ENCODE measurements at places on chromosomes 16 and 17. TPM values are rescaled to one million over a fixed set of nuclear protein-coding genes. Genes with fewer than 3 reads are reported as not detected.

NAA60 gene
- 29.9 TPM for polyA plus RNA-seq

GAST gene
- polyA plus RNA-seq = not detected

TPSD1 gene
- polyA plus RNA-seq = 0.40 TPM

CTU2 gene
- polyA plus RNA-seq = 7.2 TPM

LRRC75A gene
- 0.08 TPM for polyA plus RNA-seq

KRT40 gene
- not detected for polyA plus RNA-seq

GAS2L2 gene
- polyA plus RNA-seq = not detected

GRCh38 chr16:3094289-3095027 is 4.6 kb downstream of the ZSCAN10 start:
- no peak overlapping the region for H3K4me3 ChIP-seq
- no peaks in the 10 kb centered on the region for H3K36me3 ChIP-seq
- no peak for DNase-seq
- no peak overlapping the region for H3K27ac ChIP-seq

- H3K36me3 ChIP-seq = peaks cover 19% of the 10 kb centered on the region
- H3K4me1 ChIP-seq = peaks cover 19% of the 10 kb centered on the region
- H3K27me3 ChIP-seq = no peaks in the 10 kb centered on the region
- DNase-seq = no peak
- H3K27ac ChIP-seq = peak overlapping the region; percentile 54
- no peak overlapping the region for H3K4me3 ChIP-seq
Observed at GRCh38 chr16:68923116-68923515, 79.8 kb downstream of the TANGO6 start.

DNA sequence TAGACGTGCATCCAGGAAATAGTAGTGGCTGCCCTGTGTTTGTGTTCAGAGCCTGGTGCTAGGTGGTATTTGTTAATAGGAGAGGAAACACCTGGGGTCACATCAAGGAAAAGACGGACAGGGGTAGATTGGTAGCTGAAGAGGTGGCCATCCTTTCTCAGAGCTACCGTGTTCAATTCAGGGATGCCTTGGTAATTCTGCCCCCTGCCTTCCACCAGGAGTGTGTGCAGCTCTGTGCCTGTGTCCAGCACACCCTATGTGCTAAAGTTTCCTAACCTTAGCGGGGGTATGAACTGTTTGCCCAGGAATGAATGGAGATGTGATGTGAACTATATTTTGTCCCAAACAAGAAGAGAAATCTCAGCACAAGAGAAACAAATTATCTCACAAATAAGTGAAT is 174.1 kb upstream of the MPHOSPH6 start:
- no peaks in the 10 kb centered on the region for H3K4me1 ChIP-seq
- DNase-seq = no peak
- H3K27ac ChIP-seq = no peak overlapping the region
- H3K27me3 ChIP-seq = no peaks in the 10 kb centered on the region
- H3K4me3 ChIP-seq = no peak overlapping the region

DNA sequence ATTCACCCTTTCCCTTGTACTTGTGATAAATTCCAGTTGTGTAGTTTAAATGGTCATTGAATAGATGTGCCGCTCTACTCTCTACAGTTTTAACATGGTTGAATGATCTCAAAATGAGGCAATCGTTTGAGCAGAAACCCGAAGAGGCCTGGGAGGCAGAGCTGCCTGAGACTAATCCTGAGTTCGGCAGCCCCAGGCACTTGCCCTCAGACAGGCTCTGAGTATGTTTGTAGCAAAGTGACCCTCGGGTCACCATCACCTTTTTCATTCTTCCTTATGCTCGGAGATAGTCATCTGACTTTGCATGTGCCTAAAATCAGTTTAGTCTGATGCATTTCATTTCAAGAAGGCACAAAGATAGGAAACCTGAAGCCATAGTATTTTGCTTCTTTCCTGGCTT is 184.0 kb upstream of the RBFOX1 start:
- H3K4me1 ChIP-seq = no peaks in the 10 kb centered on the region
- H3K27ac ChIP-seq = no peak overlapping the region
- no peaks in the 10 kb centered on the region for H3K36me3 ChIP-seq

GRCh38 chr17:29760279-29761039 is 137.7 kb upstream of the CORO6 start:
- H3K27ac ChIP-seq = peak overlapping the region; percentile 12
- peak overlapping the region; percentile 68 for H3K4me3 ChIP-seq
- H3K27me3 ChIP-seq = no peaks in the 10 kb centered on the region
- no peaks in the 10 kb centered on the region for H3K36me3 ChIP-seq

GRCh38 chr17:80063830-80064585 is 27.6 kb downstream of the CCDC40 start:
- no peaks in the 10 kb centered on the region for H3K27me3 ChIP-seq
- H3K4me3 ChIP-seq = no peak overlapping the region
- no peaks in the 10 kb centered on the region for H3K36me3 ChIP-seq
- DNase-seq = no peak
- H3K27ac ChIP-seq = no peak overlapping the region

DNA sequence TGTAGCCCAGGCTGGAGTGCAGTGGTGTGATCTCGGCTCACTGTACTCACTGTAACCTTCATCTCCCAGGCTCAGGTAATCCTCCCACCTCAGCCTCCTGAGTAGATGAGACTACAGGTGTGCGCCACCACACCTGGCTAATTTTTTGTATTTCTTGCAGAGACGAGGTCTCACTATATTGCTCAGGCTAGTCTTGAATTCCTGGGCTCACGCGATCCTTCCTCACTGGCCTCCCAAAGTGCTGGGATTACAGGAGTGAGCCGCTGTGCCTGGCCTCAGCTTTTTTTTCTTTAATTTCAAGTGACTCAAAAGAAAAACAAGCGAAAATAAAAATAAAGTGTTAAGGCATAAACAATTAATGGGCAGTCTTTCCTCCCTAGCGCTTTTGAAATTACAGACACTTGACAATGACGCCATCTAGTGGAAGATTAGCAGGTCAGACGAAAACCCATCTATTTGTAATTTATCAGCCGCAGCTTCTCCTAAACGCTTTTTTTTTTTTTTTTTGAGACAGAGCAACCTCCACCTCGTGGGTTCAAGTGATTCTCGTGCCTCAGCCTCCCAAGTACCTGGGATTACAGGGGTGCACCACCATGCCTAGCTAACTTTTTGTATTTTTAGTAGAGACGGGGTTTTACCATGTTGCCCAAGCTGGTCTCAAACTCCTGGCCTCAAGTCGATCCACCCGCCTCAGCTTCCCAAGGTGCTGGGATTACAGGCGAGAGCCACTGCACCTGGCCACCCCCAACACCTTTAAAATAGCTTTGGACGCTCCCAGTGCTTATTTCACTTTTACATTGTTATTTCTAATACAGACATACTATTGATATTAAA is 28.1 kb upstream of the PECAM1 start:
- no peaks in the 10 kb centered on the region for H3K36me3 ChIP-seq
- no peaks in the 10 kb centered on the region for H3K27me3 ChIP-seq
- no peak overlapping the region for H3K4me3 ChIP-seq
- no peaks in the 10 kb centered on the region for H3K4me1 ChIP-seq
- H3K27ac ChIP-seq = no peak overlapping the region

- no peaks in the 10 kb centered on the region for H3K36me3 ChIP-seq
- no peak for DNase-seq
- no peak overlapping the region for H3K27ac ChIP-seq
- no peaks in the 10 kb centered on the region for H3K4me1 ChIP-seq
- no peak overlapping the region for H3K4me3 ChIP-seq
Observed at GRCh38 chr16:79082970-79083369, 517.6 kb downstream of the MAF start.

DNA sequence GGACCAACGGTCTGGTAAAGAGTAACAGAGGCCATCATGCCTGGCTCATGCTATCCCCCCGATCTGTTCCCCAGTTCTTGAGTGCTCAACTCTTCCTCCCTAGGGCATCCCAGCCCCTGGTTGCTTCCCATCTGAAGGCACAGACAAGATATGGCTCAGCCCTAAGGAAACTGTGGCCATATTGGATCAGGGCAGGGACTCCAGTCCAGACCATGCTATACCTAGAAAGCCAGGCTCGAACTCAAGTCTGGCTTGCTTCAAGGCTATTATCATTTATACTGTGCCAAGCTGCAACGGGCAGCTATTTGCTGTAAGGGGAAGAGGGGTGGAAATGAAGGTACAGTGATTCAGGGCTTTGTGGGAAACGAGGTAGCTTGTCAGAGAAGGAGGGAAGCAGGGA is 2.8 kb downstream of the UBTF start:
- no peak for DNase-seq
- no peak overlapping the region for H3K27ac ChIP-seq
- peaks cover 12% of the 10 kb centered on the region for H3K4me1 ChIP-seq
- H3K27me3 ChIP-seq = no peaks in the 10 kb centered on the region
- H3K36me3 ChIP-seq = peaks cover 29% of the 10 kb centered on the region

GRCh38 chr17:34980681-34981537 is 597 bp downstream of the LIG3 start:
- peak overlapping the region; percentile 76 for H3K4me3 ChIP-seq
- no peaks in the 10 kb centered on the region for H3K36me3 ChIP-seq
- peaks cover 2% of the 10 kb centered on the region for H3K4me1 ChIP-seq
- H3K27me3 ChIP-seq = no peaks in the 10 kb centered on the region
- H3K27ac ChIP-seq = peak overlapping the region; percentile 92
- DNase-seq = peak; percentile 66

GRCh38 chr17:80698297-80698696 is 153.7 kb downstream of the RPTOR start:
- H3K4me3 ChIP-seq = no peak overlapping the region
- H3K27ac ChIP-seq = no peak overlapping the region
- peaks cover 2% of the 10 kb centered on the region for H3K4me1 ChIP-seq
- DNase-seq = no peak

GRCh38 chr17:9408868-9409829 is 166.5 kb downstream of the STX8 start:
- no peak overlapping the region for H3K27ac ChIP-seq
- DNase-seq = no peak
- no peaks in the 10 kb centered on the region for H3K36me3 ChIP-seq
- H3K27me3 ChIP-seq = no peaks in the 10 kb centered on the region

DNA sequence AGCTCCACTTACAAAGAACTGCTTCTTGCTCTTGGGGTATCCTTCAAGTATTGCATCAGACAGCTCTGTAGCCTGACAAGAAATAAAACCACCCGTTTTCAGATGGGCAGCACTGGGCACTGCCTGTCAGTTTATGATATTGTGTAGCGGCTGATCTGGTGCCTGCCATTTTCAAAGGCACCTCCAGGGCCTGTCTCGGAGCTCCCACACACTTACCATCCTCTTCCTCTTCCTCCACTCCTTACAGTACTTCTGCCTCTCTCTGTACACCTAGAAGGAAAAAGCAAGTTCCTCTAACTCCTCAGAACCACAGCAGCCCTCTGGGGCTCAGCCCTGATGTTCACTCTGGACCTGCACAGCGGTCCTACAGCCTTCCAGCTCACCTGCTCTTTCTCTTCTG is 4.4 kb downstream of the PSMC3IP start:
- no peak overlapping the region for H3K27ac ChIP-seq
- peaks cover 25% of the 10 kb centered on the region for H3K36me3 ChIP-seq

- H3K4me3 ChIP-seq = no peak overlapping the region
- peaks cover 19% of the 10 kb centered on the region for H3K4me1 ChIP-seq
- no peak for DNase-seq
- H3K27ac ChIP-seq = no peak overlapping the region
- peaks cover 16% of the 10 kb centered on the region for H3K36me3 ChIP-seq
Observed at GRCh38 chr16:28865722-28866453, 2.2 kb downstream of the SH2B1 start.

- no peaks in the 10 kb centered on the region for H3K27me3 ChIP-seq
- H3K4me1 ChIP-seq = no peaks in the 10 kb centered on the region
- DNase-seq = no peak
- H3K27ac ChIP-seq = no peak overlapping the region
- no peaks in the 10 kb centered on the region for H3K36me3 ChIP-seq
- no peak overlapping the region for H3K4me3 ChIP-seq
Observed at GRCh38 chr17:28204751-28205150, 114.2 kb upstream of the TMEM97 start.

DNA sequence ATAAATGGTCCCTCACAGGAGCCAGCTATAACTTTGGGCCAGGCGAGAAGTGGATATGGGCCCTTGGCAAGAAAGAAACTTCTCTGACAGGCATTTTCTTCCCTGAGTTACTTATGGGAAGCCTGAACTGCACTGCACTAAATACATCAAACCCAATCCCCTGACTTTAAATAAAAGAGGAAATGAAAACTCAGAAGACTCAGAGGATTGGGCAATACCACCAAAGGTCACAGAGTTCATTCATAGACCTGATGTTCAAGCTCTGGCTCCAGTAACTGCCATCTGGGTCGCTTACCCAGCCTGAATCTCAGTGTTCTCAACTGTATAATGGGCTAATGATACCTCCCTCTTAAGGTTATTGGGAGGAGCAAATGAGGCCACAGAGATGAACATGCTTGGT is 815 bp downstream of the KRT35 start:
- H3K27ac ChIP-seq = no peak overlapping the region
- H3K36me3 ChIP-seq = no peaks in the 10 kb centered on the region
- H3K27me3 ChIP-seq = no peaks in the 10 kb centered on the region
- no peaks in the 10 kb centered on the region for H3K4me1 ChIP-seq
- H3K4me3 ChIP-seq = no peak overlapping the region

DNA sequence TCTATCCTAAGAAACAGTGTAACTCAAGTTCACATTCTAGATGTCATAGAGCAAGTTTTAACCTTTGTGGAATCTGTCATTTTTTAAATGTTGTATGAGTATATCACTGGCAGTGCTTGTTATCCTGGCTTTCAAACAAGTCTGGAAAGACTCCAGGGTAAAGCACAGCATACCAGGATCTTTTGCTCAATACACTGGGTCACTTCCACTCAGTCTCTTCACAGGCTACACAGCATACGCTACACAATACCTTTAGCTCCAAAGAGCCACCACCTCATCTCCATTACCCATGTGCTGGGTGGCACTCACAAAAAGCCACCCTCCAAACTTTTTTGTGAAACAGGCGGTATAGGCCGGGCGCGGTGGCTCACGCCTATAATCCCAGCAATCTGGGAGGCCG is 69.5 kb downstream of the PARN start:
- peak overlapping the region; percentile 69 for H3K27ac ChIP-seq
- DNase-seq = no peak
- H3K36me3 ChIP-seq = no peaks in the 10 kb centered on the region
- no peaks in the 10 kb centered on the region for H3K27me3 ChIP-seq

GRCh38 chr17:40535924-40536294 is 29.4 kb downstream of the CCR7 start:
- H3K4me3 ChIP-seq = no peak overlapping the region
- no peak for DNase-seq
- no peaks in the 10 kb centered on the region for H3K27me3 ChIP-seq
- H3K36me3 ChIP-seq = no peaks in the 10 kb centered on the region
- H3K4me1 ChIP-seq = peaks cover 24% of the 10 kb centered on the region

DNA sequence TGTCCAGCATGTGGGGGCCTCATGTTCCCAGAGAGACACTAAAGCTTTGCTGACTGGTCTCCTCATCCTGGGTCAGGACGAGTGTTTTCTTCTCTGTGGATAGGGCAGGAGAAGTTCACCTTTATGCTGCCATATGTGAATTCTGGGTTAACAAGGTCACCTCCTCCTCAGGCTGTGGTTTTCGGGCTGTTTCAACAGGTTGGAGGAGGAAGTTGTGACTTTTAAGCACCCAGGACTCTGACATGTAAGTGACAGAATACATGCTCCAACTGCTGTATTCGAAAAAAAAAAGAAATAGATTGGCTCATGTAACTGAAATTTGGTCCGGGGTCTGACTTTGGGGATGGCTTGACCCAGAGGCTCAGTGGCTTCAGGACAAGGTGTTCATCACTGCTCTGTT is 54.2 kb downstream of the SNX20 start:
- H3K36me3 ChIP-seq = no peaks in the 10 kb centered on the region
- H3K27me3 ChIP-seq = no peaks in the 10 kb centered on the region
- no peaks in the 10 kb centered on the region for H3K4me1 ChIP-seq
- H3K4me3 ChIP-seq = no peak overlapping the region
- DNase-seq = no peak
